Colonic mucosa (tissue), 4 donors: ENCODE measurements at places on chromosomes 2 and 18. TPM values are rescaled to one million over a fixed set of nuclear protein-coding genes. Genes with fewer than 3 reads are reported as not detected.
A peak's percentile ranks its signal among the peaks of the same experiment; 100 is the strongest.

DNA sequence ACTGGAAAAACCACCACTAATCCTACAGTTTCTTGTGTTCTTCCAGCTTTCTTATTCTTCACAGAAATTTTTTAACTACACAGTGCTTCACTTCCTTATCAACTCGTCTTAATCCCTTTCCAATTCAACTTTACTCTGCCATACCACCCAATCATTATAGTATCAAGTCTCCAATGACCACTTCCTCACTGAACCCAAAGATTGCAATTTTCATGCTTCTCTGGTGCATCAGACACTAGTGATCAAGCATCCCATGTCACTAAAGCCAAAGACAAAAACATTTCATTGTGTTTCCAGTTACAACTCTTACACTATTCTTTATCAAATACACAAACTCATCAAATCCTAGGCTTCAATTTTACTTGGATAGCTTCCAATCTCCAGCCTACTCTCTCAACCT lies 9.5 kb downstream of the CHAC2 start:
- H3K4me1 ChIP-seq = no peaks in the 10 kb centered on the region
- no peaks in the 10 kb centered on the region for H3K27me3 ChIP-seq
- no peaks in the 10 kb centered on the region for H3K36me3 ChIP-seq
- no peak for DNase-seq
- H3K27ac ChIP-seq = no peak overlapping the region

- H3K4me3 ChIP-seq = no peak overlapping the region
- peak overlapping the region; percentile 39 for H3K27ac ChIP-seq
- no peaks in the 10 kb centered on the region for H3K27me3 ChIP-seq
- no peaks in the 10 kb centered on the region for H3K36me3 ChIP-seq
Measured at GRCh38 chr2:55003706-55004639, 46.3 kb downstream of the RTN4 start.

Gene SKOR2
- not detected for total RNA-seq

GRCh38 chr18:68454511-68455228 lies 260.2 kb downstream of the TMX3 start:
- H3K36me3 ChIP-seq = no peaks in the 10 kb centered on the region
- no peak overlapping the region for H3K4me3 ChIP-seq
- DNase-seq = no peak
- no peak overlapping the region for H3K27ac ChIP-seq
- H3K4me1 ChIP-seq = no peaks in the 10 kb centered on the region

GRCh38 chr2:29615841-29616240 lies 305.5 kb downstream of the ALK start:
- H3K27ac ChIP-seq = no peak overlapping the region
- no peak for DNase-seq
- no peak overlapping the region for H3K4me3 ChIP-seq
- no peaks in the 10 kb centered on the region for H3K4me1 ChIP-seq

DNA sequence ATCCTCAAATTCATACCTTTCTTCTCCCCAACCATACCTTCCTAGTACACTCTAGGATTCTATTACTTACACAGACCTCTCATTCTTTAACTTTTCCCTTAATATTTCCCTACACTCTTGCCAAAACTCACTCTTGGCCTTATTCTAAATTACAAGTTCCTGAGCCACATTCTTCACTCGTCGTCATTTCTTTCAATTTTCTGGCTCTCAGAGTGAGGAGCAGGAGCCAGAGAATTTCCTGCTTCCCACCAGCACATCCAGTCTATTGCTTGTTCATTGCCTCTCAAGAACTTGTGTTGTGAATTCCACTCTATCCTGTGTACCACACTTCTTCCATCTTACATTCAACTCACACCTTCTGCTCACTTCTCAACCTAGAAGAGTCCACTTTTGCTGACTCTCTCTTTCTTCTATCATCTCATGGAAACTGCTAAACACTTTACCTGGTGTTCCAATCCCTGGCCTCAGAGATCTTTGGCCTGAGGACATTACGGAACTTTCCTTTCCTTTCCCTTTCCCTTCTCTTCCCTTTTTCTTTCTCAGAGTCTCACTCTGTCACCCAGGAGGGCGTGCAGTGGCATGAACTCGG lies 171.6 kb downstream of the PLCL1 start:
- no peaks in the 10 kb centered on the region for H3K36me3 ChIP-seq
- no peaks in the 10 kb centered on the region for H3K27me3 ChIP-seq
- no peak for DNase-seq
- H3K4me1 ChIP-seq = no peaks in the 10 kb centered on the region
- no peak overlapping the region for H3K4me3 ChIP-seq

DNA sequence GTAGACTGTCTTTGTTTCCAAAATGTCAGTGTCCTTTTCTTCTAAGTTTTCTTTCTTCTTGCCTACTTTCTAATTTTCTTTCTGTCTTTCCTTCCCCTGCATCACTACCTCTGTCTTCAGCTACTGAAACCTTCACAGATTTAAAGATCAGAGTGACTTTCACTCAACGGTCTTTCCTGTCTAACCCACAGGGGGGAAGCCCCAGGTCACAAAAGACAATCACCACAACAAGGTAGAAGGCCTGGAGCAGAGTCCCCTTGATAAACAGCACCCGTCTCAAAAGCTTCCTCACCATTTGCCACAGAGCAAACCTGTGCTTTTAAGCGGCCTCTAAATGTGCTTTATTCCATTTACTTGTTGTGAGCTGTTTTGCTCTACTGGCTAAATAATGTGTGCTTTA lies 665.4 kb downstream of the BCL11A start:
- H3K4me3 ChIP-seq = no peak overlapping the region
- no peak overlapping the region for H3K27ac ChIP-seq
- H3K4me1 ChIP-seq = no peaks in the 10 kb centered on the region
- no peaks in the 10 kb centered on the region for H3K27me3 ChIP-seq
- no peaks in the 10 kb centered on the region for H3K36me3 ChIP-seq

Gene CNPPD1
- total RNA-seq = 80.7 TPM

DNA sequence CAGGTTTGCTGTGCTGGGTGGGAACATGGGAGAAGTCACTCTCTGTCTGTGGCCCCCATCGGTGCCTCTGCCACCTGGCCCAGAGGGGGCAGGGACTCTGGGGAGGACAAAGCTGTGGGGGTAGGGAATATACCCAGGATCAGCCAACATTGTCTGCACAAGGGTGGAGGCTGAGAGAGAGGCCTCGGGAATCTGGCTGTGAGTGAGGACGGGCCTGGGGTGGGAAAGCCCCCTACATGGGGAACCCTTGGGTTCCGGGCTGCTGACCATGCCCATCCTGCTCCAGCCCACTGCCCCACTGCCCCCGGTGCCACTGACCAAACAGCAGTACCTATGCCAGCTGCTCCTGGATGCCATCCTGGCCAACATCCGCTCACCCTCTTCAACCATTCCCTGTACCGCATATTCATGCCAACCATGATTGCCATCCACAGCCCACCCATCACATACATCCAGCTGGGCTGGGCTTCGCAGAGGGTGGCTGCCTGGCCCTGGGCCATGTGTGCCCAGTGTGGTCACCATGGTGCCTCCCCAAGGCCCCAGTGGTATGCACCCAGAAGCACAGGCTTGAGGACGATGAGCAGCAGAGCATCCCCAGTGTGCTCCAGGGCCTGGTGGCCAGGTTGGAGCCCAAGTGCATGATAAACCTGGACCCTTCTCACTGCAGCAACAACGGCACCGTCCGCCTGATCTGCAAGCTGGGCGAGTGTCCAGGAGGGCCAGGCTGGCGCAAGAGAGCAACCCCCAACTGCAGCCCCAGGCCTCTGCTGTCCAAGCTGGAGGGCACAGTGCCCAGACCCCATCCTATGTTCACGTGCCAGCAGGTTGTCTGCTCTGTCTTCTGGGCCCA lies 6.9 kb upstream of the POTEF start:
- H3K4me1 ChIP-seq = no peaks in the 10 kb centered on the region
- H3K27ac ChIP-seq = no peak overlapping the region

DNA sequence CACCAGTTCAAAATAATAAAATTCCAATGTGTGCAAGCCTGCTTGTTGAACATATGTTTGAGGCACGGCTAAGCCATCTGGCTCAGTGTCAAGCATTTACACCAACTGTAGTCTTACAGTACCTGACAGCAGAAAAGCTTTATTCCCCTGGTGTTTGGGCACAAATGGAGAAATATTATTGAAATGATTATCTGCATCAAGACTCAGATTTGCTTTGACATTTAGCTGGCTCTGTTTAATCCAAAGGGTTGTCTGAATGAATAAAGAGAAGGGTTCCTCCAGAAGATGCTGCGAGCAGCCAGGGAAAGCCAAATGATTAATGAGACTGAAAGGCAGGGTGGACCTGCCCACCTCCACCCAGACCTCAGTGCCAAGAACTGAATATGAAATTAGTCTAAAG lies 393.2 kb upstream of the GALNT5 start:
- no peaks in the 10 kb centered on the region for H3K4me1 ChIP-seq
- no peaks in the 10 kb centered on the region for H3K27me3 ChIP-seq
- H3K36me3 ChIP-seq = no peaks in the 10 kb centered on the region
- no peak for DNase-seq

GRCh38 chr18:69158944-69159343 lies 241.7 kb upstream of the DOK6 start:
- H3K27ac ChIP-seq = no peak overlapping the region
- no peaks in the 10 kb centered on the region for H3K4me1 ChIP-seq
- H3K36me3 ChIP-seq = no peaks in the 10 kb centered on the region
- no peaks in the 10 kb centered on the region for H3K27me3 ChIP-seq
- DNase-seq = no peak

GRCh38 chr2:120568089-120568974 lies 167.3 kb upstream of the GLI2 start:
- no peak for DNase-seq
- no peaks in the 10 kb centered on the region for H3K27me3 ChIP-seq
- H3K36me3 ChIP-seq = no peaks in the 10 kb centered on the region
- H3K4me3 ChIP-seq = no peak overlapping the region
- H3K27ac ChIP-seq = no peak overlapping the region

Gene KCNK3
- total RNA-seq = 1.5 TPM

GRCh38 chr2:35365859-35366258 lies 989.7 kb upstream of the CRIM1 start:
- H3K27ac ChIP-seq = no peak overlapping the region
- H3K36me3 ChIP-seq = no peaks in the 10 kb centered on the region
- H3K27me3 ChIP-seq = no peaks in the 10 kb centered on the region
- DNase-seq = no peak
- H3K4me3 ChIP-seq = no peak overlapping the region

- no peaks in the 10 kb centered on the region for H3K4me1 ChIP-seq
- H3K36me3 ChIP-seq = no peaks in the 10 kb centered on the region
- DNase-seq = no peak
- no peak overlapping the region for H3K4me3 ChIP-seq
Measured at GRCh38 chr2:217365656-217366055, 505.8 kb upstream of the TNP1 start.

DNA sequence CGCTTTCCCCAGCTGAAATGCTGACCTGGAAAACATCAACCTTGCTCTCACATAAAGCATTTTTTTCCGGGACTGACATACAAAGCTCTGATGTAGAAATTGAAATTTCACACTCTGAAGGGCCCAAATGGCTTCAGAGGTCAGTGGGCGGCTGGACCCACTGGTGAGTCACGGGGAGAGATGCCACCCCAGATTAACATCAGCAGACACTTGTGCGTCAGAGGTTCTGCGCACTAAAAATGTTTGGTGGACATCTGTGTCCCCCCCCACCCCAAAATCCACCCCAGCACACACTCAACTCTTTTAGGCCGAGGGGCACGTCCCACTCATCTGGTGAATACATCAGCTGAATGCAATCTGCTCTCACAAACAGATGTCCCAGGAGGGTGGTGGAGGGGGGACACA lies 208.9 kb downstream of the ASB1 start:
- H3K27me3 ChIP-seq = no peaks in the 10 kb centered on the region
- H3K4me1 ChIP-seq = no peaks in the 10 kb centered on the region
- H3K36me3 ChIP-seq = no peaks in the 10 kb centered on the region
- no peak overlapping the region for H3K27ac ChIP-seq
- no peak overlapping the region for H3K4me3 ChIP-seq

- H3K27me3 ChIP-seq = no peaks in the 10 kb centered on the region
- no peak for DNase-seq
- no peaks in the 10 kb centered on the region for H3K36me3 ChIP-seq
- H3K4me1 ChIP-seq = no peaks in the 10 kb centered on the region
Measured at GRCh38 chr18:2535419-2535910, 35.8 kb downstream of the METTL4 start.

Gene IL1RN
- 6.0 TPM for total RNA-seq
